ENCODE measurements at places on chromosomes 12 and 14.

- DNase-seq = no peak
Measured at GRCh38 chr12:24172031-24172772, 222.7 kb upstream of the SOX5 start.

- DNase-seq = no peak
Measured at GRCh38 chr12:123387508-123388176, 3.7 kb downstream of the KMT5A start.

GRCh38 chr12:67364228-67364627, 95.1 kb downstream of the CAND1 start:
- DNase-seq = no peak

DNA sequence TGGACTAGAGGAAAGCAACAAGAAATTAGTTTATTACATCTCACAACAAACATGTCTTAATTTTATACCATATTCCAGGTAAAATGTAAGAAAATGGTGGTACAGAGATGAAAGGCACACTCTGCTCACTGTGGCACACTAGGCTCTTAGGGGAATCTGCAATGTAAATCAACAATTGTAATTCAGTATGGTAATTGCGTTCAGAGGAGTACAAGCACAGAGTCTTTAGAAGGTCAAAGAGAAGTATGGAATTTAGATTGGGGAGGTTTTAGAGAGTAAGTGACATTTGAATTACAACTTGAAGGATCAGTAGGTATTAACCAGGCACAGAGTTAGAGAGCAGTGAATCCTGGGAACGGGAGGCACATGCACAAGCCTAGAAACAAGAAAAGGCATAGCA, 694.0 kb upstream of the USP15 start:
- DNase-seq = no peak

- DNase-seq = no peak
Measured at GRCh38 chr12:48352157-48352760, 1.5 kb upstream of the ZNF641 start.

Data from stimulated activated CD4-positive, alpha-beta T cell treated with anti-CD3 and anti-CD28 coated beads, Interleukin-2, amount 100 ng/mL, for 48 hours (primary cell).